ENCODE measurements at places on chromosomes 16 and 17.

DNA sequence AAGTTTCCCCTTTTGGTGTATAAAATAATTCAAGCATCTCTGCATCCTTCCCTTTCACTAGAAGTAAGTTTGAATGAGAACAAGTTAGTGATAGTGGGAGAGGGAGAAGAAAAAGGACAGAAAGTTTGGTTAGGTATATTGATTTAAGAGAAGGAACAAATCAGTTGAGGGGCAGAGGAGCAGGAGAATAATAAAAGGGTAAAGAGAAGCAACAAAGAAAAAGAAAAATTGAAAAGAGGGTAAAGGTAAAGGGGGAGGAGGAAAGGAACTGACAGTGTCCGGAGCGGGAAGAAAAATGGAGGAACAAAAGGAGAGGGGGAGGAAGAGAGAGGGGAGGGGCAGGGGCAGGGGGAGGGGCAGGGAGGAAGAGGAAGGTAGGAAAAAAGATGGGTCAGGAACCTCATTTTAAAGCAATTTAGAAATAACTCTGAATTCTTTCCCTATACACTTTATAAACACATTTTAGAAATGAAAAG, 6.3 kb upstream of the IGF2BP1 start:
- no peak for DNase-seq

DNA sequence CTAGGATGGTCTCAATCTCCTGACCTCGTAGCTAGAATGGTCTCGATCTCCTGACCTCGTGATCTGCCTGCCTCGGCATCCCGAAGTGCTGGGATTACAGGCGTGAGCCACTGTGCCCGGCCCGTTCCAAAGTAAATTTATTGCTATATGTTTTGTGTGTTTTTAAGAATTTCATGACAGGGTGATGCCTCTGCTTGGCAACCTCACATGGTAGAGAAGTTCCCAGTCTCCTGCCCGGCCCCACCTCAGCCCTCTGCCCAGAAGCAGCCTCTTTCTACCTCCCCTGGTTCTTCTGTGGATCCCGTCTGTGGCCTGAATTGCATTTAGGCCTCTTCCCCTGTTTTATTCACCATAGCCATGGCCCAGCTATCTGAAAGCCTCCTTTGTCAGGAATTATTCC, 55.0 kb downstream of the B9D1 start:
- DNase-seq, result no peak

DNA sequence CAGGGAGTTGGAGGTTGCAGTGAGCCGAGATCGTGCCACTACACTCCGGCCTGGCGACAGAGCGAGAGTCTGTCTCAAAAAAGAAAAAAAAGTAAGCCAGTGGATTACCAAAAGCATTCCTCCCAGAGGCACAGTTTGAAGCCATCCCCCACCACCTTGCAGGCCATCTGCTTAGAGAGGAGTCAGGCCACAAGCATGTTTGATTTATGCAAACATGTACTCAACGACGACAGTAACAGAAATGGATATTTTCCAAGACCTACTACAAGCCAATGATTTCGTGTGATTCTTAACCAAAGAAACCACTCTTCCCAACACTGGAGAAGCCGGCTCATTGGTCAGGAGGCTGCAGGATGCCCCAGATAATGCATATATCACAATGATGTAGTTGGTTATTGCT, 34.8 kb downstream of the MYH13 start:
- DNase-seq, result no peak

DNA sequence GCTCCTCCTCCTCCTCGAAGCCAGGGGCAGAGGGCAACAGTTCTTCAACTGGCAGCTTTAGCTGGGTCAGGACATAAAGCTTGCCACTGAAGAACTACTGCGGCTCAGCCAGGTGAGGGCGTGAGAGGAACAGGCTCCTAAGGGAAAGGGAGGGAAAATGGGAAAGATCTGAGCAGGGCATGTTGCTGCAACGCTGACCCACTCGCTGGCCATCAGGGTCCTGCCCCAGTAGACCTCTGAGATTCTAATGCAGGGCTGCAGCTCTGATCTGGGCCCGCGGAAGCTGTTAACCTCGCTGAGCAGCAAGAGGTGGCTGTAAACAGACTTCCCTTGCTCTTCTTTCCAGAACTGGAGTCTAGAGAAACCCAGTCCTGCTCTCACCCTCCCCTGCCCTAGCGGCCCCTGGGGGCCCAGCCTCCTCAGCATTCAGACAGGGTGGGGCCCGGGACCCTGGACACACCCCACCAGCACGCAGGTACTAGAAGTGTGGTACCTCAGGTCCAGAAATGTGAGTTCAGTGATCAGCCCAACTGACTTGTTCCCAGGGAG, 3.8 kb upstream of the TLCD2 start:
- no peak for DNase-seq

DNA sequence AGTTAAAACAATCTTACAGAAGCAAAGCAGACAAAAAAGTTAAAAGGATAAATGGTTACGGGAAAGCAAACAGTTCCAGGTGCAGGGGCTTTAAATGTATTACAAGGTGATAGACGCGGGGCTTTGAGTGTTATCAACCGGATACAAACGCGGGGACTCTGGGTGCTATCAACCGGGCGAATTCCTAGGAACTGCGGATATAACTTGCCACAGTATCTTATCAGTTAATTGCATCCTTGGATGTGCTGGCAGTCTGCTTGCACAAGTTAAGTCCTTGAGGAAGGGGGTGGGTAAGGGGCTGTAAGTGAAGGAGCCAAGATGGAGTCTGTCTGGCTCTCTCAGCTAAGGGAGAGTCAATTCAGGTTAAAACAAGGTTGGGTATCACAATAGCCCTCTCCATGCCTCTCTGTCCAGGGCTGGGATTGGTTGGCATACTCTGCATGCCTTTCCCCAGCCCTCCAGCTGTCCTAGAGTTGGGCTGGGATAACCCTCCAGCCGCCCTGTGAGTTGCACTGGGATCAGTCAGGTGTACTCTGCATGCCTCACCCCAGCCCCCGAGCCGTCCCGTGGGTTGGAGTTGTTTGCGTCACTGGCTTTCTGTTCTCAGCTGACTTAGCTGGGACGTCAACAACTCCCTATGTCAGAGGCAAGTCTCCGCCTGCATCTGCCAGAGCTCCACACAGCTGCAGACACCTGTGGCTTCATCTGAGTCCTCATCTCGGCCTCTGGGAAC, 40.9 kb downstream of the TMEM235 start:
- DNase-seq, result no peak

DNA sequence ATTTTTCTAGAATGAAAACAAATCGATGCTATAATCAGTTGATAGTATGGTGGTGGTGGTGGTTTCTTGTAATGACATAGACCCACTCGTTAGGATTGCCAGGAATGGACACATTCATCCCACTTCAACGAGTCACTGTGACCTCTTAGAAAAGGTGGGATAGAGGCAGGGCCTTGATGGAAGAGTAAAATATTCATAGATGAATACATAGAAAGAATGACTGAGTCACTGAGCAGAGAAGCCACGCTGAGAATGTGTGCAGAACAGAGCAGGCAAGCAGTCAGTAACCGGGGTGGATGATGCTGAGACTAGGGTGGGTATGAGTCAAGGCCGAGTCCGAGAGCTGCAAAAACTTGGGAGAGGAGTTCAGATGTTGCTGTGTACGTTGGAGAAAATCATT, 129.9 kb downstream of the PITPNC1 start:
- no peak for DNase-seq

DNA sequence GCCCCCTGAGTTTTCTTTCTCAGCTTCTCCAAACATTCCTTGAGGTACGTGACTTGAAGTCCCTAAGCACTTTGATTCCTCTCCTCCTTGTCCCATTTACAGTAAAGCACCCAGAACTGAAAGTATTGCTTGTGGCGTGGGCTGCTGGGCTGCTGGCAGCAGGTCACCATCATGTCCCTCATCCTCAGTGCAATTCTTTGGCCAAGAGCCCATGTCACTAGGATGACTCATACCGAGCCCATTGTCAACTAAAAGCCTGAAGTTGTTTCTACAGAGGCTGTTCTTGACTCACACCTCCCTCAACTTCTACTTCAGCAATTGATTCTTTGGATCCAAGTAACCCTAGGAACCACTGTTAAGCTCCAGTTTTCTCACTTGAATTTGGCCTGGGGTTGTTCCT, 54.3 kb downstream of the KPNA2 start:
- DNase-seq, result no peak

- no peak for DNase-seq
Observed at GRCh38 chr16:66399031-66399430, 28.1 kb upstream of the BEAN1 start.

- DNase-seq, result no peak
Observed at GRCh38 chr16:51289336-51289735, 138.3 kb upstream of the SALL1 start.

Measured in NCI-H1436 treated with DMSO at 0.1 percent for 48 hours (cell line).